GF-D8 (cell line): ENCODE measurements at places on chromosomes 7 and 10.
A peak's percentile ranks its signal among the peaks of the same experiment; 100 is the strongest.

- DNase-seq, result no peak
Measured at GRCh38 chr7:53094827-53095226, 59.4 kb downstream of the POM121L12 start.

DNA sequence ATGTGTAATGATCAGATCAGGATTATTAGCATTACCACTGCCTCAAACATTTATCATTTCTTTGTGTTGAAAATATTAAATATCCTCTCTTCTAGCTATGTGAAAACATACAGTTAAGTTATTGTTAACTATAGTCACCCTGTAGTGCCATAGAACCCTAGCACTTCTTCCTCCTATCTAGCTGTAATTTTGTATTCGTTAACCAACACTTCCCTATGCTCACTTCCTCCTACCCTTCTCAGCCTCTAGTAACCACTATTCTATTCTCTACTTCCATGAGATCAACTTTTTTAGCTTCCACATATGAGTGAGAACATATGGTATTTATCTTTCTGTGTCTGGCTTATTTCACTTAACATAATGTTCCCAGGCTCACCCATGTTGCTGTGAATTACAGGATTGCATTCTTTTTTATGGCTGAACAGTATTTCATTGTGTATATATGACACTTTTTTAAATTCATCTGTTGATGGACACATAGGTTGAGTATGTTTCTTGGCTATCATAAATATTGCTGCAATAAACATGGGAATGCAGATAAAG lies 132.7 kb upstream of the RHOBTB1 start:
- DNase-seq, result no peak

GRCh38 chr7:5702876-5703571 lies 78.4 kb downstream of the RNF216 start:
- DNase-seq, result no peak

DNA sequence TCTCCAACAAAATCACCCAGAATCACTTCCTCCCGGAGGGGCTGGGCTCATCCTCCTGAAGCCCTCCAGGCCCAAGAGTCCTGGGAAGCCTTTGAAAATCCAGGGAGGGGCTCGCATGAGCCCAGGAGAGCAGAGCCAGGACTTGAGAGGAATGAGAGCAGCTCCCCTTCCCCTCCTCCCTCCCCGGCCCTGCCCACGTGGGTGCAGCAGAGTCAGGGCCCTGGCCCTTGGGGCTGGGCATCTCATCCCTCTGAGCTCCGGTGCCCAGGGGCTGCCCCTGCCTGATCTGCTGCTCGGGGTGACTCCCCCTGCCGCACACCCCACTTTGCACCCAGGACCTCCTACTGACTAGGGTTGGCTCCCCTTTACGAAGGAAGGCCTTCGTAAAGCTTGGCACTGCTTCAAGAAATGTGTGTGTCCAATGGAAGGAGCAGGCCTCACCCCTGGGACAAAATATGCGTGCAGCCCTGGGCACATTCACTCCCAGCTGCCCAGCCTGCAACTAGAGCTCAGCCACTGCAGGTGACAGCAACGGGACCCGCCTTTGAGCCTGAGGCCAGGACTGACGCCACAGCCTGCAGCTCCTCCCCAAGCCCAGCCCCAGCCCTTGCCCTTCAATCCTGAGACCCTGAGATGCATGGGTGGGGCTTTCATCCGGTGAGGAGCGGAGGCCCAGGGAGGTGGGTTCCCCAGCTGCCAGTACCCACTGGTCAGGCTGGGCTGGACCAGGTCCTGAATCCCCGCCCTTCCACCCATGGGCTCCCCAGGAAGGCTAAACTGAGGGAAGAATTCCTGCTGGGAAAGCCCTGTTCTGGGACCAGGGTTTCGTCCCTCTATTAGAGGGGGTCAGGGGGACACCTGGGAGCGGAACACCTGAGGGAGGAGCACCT lies 21.8 kb downstream of the PWWP2B start:
- DNase-seq, result peak; percentile 52

DNA sequence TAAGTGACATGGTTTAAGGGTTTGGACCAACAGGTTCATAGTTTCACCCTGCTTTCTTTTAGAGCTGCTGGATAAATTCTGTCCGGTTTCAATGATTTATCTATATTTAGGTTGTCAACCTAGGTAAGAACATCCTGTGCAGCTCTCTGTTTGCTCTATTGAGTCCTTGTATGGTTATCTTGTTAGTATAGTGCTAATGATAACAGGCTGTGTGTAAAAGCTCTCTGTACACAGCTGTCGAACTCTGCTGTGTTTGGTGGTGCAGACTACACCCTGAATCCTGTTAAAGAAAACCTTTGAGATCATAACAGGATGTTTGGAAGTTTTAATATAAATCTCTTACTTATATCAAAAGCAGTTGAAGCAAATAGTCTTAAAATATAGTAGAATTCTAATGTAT lies 219.2 kb downstream of the SDK1 start:
- DNase-seq, result no peak

DNA sequence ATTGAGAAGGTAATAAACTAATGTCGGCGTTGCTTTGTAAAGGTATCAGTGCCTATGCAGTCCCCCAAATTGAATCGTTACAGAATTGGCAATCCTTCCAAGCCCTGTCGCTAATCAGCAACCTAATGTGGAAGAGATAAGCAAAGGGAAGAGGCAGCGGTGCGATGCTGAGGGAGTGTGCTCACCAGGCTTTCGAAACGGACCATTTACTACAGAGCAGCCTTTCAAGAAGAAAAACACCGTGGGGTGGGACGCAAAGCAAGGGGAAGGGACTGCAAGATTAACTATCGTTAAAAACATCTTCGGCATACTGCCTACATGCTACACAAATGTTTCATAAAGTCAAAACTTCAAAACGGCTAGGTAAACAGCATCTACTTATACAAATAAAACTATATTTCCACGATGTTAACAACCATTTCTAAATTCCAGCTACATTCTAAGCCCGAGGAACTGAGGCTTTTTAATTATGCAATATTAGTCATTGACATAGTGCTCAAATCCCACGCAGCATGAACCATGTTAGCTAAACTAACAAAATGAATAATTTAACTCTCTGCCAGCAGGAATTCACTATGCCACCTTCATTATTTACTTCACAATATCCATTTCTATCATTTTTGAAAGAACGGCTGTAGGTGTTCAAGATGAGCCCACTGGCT lies 85.2 kb downstream of the CHCHD3 start:
- no peak for DNase-seq

- no peak for DNase-seq
Measured at GRCh38 chr10:327889-328852, 192.9 kb downstream of the ZMYND11 start.

DNA sequence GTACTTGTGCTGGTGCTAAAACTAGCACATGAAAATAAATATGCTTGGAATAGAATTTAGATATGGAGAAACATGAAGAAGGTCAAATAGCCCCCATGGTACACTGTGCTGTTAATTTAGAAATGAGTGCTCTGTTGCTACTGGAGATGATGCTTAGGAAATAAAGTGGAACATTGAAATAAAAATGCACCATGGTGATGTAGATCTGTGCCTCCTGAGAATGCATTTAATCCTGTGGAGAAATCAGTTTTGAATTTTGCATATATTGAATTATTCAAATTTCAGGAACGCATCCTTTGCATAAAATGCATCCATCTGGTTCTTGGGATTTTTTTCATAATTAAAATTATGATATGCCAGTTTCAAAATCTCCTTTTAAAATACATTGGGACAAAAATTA lies 44.5 kb downstream of the PLEKHA8 start:
- DNase-seq, result no peak

- no peak for DNase-seq
Measured at GRCh38 chr7:125427676-125428075, 498.1 kb upstream of the POT1 start.
